RPMI8226 (cell line): ENCODE measurements at places on chromosomes 1 and 21.
A peak's percentile ranks its signal among the peaks of the same experiment; 100 is the strongest.

DNA sequence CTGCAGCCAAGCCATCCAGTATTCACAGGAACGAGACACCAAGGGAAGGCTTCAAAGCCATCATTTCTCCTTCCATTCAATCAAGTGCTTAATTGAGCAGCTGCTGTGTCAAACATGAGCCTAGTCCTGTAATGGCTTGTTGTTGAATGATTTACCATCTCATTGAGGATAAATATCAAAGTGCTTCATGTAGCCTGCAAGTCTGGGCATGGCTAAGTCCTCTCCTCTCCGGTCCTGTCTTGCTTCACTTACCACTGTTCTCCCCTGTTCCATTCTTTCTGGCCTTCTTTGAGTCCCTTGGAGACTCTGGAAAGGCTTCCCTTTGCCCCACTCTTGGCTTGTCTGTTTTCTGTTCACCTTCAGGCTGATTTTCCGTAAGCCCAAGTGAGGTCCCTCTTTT, 279.8 kb downstream of the PBX1 start:
- no peak for DNase-seq

DNA sequence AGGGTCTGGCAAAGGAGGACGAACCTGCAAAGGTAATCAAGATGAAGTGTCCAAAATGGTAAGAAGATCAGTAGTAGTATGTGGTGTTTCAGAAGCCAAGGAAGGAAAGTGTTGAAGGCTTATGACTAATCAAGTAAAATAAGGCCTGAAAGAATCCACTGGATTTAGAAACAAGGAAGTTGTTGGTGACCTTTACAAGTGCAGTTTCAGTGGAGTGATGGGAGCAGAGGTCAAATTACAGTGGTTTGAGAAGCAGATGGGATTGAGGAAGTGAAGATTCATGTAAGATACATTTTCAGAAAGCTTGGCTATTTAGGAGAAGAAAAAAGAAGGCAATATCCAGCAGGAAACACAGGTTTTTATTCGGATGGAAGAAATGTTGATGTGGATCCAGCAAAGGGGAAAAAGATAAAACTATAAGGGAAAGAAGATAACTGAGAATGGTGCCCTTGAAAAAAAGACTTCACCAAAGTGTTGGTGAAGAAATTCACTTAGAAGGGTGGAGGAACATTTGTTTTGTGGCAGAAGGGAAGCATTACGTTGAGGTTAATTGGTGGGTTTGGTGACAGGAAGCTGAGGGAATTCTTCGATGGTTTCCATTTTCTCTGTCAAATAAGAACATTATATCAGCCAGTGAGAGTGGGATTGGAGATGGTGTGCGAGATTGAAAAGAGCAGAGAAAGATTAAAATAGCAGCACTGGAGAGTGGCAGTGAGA, 2.1 kb downstream of the ARMH1 start:
- peak; percentile 77 for DNase-seq

DNA sequence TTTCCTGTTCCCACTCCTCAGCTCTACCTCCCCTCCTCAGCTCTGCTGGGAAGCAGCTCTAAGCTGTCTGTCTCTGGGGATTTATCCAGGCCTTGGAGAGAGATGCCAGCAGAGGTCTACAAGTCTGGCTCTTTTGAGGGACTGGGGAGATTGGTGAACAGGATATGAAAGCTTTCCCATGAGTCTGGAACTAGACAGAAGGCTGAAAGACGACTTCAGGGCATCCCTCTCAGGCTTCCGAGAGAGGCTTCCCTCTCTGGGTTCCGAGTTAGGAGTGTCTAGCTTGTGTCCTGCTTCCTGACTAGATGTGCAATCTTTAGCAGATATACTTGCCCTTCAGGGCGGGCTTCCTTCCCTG, 733 bp downstream of the TMEM35B start:
- peak; percentile 15 for DNase-seq

- DNase-seq = no peak
Observed at GRCh38 chr21:31290765-31291164, 53.3 kb downstream of the TIAM1 start.

DNA sequence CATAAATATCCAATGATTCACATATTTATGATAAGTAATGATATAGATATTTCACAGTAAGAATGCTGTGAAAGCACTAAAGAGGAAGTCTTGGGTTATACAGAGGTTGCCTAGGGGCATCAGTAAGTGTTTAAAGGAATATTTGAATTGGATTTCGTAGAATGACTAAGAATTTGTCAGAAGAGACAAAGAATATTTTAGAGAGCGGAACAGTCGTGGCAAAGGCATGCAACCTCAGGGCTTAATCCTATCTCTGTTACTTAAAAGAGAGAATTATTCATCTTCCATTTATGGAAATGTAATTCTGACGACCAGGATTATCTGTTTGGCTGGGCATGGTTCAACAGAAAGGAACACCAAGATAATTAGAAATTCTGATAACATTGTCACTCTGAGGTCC, 171.9 kb upstream of the NR5A2 start:
- DNase-seq = no peak

- DNase-seq = no peak
Observed at GRCh38 chr1:225977937-225978748, 21.0 kb downstream of the SDE2 start.

DNA sequence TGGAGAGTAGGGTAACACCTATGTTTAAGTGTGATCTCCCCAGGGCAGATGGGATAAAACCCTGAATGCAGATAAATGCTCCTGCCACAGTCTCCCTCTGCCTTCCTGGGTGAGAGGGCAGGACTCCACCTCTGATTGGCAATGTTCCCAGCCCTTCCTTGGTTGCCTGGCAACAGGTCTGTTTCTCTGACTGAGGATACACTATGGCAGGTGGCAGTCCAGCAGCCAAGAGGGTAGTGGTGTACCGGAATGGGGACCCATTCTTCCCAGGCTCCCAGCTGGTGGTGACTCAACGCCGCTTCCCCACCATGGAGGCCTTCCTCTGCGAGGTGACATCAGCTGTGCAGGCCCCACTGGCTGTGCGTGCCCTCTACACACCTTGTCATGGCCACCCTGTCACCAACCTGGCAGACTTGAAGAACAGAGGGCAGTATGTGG, at the start of gene DCDC2B:
DCDC2B (plus strand) TSS at position 199 of the 438 bp plus-strand sequence; CDS start at position 204, 5 bp downstream.
- DNase-seq = peak; percentile 97

DNA sequence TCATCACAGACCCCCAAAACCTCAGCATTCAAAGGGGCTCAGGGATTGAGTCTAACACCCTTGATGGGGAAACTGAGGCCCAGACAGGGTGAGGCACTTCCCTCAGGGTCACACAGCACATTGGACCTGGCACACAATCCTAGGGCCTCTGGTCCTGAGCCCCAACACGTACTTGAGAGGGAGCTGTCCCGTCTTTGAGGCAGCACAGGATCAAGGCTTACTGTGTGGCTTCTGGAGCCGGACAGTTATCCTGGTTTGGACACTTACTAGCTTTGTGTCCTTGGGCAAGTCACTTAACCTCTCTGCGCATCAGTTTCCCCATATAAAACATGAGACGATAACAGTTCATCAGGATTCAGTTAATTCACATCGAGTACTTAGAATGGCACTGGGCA, 26.5 kb downstream of the RUNX3 start:
- DNase-seq = no peak

- DNase-seq = no peak
Observed at GRCh38 chr1:71986160-71986559, 296.2 kb downstream of the NEGR1 start.

DNA sequence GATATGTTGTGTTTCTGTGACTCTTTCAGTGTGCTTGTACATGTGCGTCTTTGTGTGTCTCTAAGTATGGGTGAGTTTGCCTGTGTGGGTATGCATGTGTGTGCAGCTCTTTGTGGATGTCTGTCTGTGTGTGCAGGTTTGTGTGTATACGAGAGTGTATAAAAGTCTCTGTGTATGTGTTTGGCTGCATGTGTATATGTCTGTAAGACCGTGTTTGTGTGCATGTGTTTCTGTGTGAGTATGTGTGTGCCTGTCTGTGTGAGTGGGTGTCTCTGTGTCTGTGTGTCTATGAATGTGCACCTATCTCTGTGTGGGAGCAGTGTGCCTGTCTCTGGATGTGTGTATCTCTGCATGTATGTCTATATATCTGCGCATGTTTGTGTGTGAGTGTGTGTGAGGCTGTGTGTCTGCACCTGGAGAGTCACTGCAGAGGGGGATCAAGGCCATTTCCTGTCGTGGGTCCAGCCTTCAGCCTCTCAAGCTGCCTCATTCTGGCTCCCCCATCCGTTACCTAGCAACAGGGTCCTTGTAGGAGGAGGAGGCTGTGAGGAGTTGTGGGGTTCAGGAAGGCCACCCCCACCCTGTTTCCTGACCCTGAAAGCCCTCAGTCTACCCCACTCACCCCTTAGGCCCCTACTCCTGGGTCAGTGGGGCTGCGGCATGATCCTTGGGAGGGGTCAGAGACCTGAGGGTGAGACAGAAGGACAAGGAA, 10.4 kb downstream of the FGR start:
- no peak for DNase-seq

GRCh38 chr1:181119093-181119989, 30.8 kb downstream of the IER5 start:
- DNase-seq = no peak

- DNase-seq = no peak
Observed at GRCh38 chr1:108699375-108700332, 7.5 kb downstream of the PRPF38B start.

DNA sequence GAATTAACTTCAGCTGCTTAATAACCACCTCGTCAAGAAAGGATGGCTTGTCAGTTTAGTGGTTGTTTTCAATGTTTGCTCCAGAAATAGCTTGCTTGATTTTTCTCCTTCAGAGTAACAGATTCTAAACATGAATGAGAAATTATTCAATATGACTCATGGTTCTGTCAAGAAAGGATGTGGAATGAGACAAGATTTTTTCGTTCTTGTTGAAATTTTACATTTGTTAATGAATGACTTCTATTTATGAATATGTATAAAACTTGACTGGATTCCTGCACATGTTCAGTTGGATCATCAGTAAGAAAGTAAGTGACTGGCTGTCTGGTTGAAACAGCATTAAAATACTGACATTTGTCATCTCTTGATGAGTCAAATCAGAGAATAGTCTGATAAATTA, 38.3 kb downstream of the IFI44 start:
- DNase-seq = no peak

DNA sequence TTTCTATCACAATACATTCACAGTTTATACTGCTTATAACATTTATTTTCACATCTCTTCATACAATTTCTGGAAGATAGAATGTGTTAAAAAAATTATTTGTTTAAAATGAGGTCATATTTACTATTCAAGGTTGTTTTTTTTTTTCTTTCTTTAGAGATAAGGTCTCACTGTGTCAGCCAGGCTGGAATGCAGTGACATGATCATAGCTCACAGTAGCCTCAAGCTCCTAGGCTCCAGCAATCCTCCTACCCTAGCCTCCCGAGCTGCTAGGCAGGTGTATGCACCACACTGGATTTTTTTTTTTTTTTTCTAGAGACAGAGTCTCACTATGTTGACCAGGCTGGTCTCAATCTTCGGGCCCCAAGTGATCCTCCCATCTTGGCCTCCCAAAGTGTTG, 19.0 kb upstream of the RNF11 start:
- DNase-seq = no peak
